Kidney epithelial cell (primary cell): ENCODE measurements at places on chromosomes 1 and 21. TPM values are rescaled to one million over a fixed set of nuclear protein-coding genes. Genes with fewer than 3 reads are reported as not detected.

GRCh38 chr1:28716336-28716735 lies 20.4 kb upstream of the YTHDF2 start:
- DNase-seq: no peak

DNA sequence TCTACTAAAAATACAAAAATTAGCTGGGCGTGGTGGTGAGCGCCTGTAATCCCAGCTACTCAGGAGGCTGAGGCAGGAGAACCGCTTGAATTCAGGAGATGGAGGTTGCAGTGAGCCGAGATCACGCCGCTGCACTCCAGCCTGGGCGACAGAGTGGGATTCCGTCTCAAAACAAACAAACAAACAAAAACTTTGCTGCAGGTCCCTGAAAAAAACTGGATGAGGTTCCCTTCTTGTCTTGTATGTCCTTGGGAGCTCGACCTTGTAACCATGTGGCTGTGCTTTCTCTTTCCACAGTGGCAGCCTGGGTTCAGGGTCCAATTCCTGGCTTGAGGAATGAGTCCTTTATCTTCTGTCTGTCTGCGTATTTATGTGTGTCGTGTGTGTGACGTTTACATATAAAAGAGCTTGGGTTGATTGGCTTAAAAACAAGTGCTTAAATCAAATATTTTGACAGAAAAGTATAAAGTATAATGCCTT lies 18.0 kb upstream of the COX20 start:
- DNase-seq: no peak

DNA sequence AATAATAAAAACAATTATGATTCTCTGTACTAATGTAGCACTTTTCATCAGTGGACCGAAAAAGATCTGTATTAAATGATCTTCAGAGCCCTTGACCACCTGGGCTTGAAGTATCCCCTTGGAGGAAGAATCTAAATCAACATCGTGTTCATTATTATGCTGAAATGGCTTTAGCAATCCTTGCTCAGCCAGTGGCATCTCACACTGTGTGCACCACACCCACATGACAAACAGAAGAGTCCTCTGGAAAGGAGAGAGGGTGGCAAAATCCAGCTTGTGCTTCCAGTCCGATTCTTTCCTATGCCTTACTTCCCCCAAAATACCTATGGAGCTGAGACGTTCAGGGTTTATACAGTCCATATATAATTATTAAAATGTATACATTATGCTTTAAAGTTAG lies 318.5 kb upstream of the RUNX1 start:
- DNase-seq: no peak

DNA sequence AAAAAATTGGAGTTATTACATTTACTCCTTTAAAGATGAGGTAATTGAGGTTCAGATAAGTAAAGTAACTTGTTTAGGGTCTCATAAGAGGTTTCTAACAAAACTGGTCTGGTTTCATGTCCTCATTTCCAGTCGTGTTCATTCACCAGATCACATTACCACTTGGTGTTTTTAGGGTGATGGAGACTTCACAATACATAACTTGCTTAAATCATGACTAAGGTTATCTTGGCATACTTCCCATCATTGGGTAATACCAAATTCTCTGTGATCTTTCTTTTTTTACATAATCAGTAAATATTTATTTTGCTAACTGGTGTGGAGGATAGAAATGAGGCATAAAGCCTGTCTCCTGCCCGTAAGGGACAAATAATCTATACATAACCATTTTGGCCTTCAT lies 31.6 kb upstream of the RPTN start:
- no peak for DNase-seq

DNA sequence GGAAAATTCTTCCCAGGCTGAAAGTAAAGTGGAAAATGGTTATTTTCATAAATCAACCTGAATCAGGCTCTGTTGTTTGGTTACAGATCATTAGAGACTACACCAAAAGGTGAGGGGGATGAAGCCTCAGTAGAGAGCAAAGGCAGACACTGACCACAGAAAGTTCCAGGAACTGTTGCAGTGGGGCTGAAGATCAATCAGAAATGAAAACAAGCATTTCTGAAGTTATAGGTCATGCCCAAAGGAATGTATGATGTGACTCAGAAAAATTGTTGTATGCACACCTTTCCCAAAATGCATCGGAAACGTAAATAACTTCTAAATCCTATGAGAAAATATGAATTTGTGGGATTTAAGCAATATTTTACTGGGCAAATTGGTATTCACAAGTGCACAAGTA lies 63.3 kb downstream of the FYB2 start:
- no peak for DNase-seq

DNA sequence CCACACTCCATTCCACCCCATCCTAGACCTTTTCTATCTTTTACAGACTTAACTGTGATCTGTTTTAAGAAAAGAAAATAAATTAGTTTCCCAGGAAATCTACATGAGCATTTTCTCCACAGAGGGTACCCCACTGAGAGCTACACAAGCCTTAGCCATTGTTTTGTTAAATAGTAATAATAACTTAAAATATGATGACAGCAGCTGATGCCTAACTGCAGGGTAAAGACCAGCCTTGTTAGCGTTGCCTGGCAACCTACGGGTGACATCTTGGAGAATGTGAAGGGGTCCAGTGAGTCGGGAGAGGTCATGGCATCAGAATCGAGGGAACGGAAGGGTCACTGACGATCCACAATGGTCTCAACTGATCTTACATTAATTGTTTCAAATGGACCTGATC lies 233.2 kb upstream of the PBX1 start:
- DNase-seq: no peak

The DYNLT4 gene
- total RNA-seq: 0.25 and 0.41 TPM in 2 replicates

The KCNA2 gene
- not detected in 2 replicates for total RNA-seq

The WDR64 gene
- not detected in 2 replicates for total RNA-seq

The SERTAD4 gene
- 10.6 and 11.4 TPM in 2 replicates for total RNA-seq

The APCS gene
- total RNA-seq: not detected in 2 replicates

The BARHL2 gene
- not detected in 2 replicates for total RNA-seq
